NCI-H1694 treated with DMSO at 0.1 percent for 48 hours (cell line): ENCODE measurements at places on chromosomes 7 and 10.
A peak's percentile ranks its signal among the peaks of the same experiment; 100 is the strongest.

DNA sequence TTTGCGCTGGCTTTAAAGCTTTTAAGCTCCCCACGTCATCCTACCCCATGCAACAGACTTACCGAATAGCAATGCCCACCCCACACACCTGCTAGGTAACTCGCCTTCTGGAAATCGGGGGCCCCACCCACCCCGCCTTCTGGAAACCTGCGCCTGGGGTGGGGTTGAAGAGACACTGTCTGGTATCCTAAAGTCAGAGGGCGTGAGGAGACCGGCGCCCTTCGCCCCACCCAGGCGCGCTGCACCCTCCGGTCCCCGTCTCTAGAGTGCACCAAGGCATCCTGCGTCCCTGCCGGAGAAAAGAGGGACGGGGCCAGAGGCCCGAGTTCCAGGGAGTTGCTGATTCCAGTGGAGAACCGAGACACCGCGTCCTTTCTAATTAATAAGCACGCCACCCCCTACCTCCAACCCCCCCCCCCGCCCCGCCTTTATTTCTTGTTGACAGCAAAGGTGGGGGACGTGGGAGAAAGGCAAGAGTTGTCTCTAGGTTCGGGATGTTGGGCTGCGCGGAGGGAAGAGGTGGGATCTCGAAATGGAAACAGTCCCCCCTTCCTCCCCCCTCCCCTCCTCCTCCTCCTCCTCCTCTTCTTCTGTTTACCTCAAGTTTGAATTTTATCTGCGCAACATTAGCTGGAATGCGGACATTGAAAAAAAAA, 220.9 kb upstream of the MKLN1 start:
- no peak for DNase-seq

GRCh38 chr7:20172736-20173334, 44.3 kb downstream of the MACC1 start:
- peak; percentile 5 for DNase-seq

GRCh38 chr10:131049016-131049415, 262.5 kb downstream of the TCERG1L start:
- no peak for DNase-seq

DNA sequence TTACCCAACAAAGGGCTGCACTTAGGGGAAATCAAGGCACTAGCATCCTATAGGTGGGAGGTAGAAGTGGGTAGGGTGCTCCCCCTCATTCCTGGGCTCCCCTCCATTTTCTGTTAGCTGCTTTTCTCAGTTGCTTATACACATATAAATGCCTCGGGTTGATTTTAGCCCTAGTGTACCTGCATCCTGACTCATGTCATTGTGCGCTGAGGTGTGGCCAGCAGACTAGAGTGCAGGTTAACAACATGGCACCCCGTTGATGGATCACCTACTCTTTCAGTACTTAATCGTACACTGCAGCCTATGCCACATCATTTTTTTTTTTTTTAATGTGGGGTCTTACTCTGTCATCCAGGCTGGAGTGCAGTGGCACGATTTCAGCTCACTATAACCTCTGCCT, 144.0 kb upstream of the ITGB1 start:
- DNase-seq: no peak

DNA sequence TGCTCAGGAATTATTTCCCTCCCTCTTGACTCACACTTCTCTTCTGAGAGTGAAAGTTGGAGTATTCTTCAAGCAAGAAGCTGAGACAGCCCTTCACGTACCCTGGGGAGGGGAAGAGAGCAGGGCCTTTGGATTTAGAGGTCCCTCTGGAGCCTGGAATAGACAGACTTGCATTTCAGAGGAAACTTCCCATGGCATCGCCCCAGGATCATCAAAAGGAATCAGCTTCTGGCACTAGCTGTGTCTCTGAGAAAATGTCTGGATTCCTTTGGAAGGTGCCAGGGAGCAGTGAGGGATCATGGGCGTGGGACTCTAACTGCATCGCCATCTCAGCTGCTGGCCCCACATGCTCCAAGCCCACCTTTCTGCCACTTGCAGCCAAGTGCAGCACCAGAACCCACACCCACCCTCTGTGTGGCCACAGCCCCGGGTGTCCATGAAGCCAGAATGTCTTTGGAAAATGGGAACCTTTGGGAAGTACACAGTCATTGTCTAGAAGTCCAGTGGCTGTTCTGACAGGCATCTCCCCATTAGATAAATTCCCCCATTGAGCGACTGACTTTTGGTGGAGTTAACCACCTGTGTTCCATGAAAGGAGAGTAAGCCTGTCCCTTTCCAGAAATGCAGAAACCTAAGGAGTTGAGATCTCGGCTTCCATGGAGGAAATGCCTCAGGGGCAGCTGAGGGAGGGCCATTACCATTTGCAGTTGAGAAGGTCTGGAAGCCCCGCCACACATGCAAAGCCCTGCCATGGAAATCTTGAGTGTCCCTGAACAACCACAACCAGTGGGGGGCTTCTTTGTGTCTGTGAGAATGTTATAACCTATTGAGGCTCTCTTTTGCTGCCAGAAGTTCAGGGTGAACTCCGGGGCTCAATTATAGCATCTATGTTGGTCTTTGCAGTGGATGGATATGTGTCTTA, 57.8 kb upstream of the GDF10 start:
- DNase-seq: no peak
